Activated CD8-positive, alpha-beta memory T cell treated with anti-CD3 and anti-CD28 coated beads, Interleukin-2, amount 50 U/mL, for 4 hours (primary cell): ENCODE measurements at places on chromosomes 13 and 19.

DNA sequence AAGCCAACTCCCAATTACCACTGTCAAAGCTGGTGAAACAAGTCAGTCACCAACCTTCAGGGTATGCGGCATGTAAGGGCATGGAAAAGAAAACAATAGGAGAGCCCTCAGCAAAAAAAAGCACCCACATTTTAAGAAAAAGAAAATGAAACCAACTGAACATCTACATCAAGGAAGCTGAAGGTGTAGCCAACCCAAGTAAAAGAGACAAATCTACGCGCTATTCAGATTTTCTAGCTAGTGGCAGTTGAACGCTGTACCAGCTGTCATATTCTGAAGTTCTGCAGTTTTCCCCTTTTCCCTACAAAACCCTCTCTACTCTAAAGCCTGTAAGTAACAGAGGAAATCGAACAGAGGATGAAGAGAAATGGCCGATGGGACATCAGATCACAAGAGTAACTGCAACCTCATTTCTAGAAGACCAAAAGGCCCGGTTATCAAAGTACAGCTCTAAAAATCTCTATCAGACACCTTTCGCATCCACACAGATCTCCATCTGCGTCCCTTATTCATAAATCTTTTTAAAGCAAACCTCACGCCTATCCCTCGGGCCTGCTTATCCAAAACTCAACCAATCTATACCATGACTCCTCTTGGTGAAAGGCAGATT lies 1.4 kb downstream of the MYCBP2 start:
- DNase-seq: no peak

GRCh38 chr13:114106526-114106925 lies 25.9 kb downstream of the RASA3 start:
- DNase-seq: peak; percentile 2

DNA sequence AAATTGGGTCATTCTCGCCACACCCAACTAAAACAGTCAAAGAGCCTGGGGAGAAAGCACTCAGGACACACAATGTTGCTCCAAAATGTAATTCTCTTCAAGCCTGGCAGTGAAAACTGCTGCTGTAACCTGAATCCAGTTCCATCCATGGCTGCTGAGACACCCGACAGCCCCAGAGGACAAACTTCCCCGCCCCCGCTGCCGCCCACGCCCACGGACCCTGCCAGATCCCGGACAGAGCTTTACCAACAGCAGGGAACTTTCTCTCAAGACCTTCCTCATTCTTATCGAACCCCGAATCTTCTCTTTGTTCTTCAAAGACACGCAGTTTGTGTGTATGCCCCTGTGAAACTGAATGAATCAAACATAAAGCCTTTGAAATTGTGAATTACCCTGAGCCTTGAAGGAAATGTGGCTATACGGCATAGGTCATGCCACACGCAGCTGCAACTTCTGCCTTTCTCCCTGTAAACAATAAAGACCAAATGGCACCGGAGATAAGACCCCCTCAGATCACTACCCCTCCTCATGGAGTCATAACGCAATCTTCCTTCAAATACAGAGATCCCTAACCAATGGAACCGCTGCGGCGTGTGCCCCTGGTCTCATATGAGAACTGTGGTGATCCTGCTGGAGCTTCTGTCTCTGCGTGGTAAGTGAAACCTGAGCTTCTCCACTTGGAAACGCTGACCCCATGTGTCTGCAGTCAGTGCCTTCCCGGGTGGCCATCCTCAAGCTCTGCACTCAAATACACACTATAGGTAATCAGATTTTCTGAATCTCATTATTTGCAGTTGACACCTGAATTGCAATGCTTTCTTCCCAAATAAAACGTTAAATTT lies 4.8 kb upstream of the LAMP1 start:
- peak; percentile 19 for DNase-seq

- DNase-seq: no peak
These were observed 34.4 kb downstream of the STARD13 start for GRCh38 chr13:33251131-33251661.

DNA sequence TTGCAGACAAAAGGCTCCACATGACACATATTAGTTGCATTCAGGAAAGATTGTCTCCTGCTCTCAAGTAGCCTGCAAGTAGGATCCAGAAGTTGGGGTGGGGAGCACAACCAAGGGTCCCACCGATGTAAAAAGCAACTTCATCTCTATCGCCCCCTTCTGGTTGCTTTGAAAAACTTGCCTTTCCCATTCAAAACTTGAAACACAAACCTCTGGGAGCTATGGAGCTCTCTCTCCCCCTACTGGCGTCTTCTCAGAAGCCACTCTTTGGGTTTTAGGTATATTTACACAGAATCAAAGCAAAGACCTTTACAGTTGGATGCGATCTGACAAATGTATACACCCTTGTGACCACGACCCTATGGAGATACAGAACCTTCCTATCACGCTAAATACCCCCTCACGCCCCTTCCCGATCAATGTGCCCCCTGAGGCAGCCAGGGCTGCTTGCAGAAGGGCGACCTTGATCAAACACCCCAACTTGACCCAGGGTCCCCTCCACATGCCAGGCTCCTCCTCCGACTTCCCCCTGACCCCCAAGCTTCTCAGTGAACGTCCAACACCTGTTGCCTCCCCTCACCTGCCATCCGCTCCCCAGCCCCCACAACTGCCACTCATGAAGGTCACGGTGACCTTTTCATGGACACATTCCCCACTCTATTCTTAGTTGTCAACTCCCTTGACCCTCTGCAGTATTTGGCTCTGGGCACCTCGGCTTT lies 10.1 kb downstream of the NOSIP start:
- peak; percentile 67 for DNase-seq

DNA sequence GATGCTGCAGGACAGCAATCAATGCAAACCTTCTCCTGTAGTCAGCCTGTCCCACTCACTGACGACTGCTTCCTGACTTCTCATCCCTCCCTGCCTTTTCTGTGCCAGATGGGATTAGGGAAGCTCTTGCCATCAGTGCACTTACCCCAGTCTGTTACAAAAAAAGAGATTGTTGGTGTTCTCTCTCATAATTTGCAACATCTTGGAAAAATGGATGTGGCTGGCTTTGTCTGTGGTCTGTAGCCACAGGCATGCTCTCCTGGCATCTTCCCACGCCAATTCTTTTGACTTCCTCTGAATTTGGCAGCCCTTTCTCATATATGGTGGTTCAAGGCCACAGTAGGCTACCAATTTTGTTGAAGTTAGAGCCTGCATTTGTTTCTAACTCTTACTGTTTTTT lies 11.6 kb upstream of the HTR2A start:
- DNase-seq: no peak

DNA sequence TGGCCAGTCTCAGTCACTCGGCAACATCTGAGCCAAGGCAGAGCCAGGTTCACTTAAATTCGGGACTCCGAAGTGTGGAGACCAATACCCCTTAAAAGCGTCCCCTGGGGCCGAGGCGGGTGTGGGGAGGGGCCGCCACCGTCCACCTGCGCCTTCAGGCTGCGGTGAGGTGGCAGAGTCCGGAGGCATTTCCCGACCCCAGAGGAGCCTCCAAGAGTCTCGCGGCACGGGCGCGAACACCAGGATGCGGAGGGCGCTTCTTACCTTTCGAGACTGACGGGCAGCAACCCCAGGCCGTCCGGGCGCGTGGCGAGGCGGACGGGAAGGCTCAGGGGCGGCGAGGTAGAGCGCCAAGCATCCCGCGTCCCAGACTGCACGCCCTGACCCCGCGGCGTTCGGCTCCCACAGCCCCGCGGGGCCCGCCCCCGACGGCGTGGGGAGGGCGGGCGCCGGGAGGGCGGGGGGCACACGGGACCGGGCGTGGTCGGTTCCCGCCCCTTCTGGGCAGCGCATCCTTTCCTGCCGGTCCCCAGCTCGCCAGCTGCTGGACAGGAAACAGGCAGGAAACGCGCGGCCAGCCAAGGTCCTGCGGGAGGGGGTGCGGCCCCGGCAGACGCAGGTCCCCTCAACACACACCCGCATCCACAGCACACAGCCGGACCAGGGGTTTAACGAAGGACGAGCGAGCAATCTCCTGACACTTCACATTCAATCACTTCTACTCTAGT lies at the start of gene THSD1:
TSS of gene THSD1 (minus strand) at position 406 of the 728 bp plus-strand sequence. CDS start 3,572 bp downstream, outside the sequence.
- peak; percentile 15 for DNase-seq

DNA sequence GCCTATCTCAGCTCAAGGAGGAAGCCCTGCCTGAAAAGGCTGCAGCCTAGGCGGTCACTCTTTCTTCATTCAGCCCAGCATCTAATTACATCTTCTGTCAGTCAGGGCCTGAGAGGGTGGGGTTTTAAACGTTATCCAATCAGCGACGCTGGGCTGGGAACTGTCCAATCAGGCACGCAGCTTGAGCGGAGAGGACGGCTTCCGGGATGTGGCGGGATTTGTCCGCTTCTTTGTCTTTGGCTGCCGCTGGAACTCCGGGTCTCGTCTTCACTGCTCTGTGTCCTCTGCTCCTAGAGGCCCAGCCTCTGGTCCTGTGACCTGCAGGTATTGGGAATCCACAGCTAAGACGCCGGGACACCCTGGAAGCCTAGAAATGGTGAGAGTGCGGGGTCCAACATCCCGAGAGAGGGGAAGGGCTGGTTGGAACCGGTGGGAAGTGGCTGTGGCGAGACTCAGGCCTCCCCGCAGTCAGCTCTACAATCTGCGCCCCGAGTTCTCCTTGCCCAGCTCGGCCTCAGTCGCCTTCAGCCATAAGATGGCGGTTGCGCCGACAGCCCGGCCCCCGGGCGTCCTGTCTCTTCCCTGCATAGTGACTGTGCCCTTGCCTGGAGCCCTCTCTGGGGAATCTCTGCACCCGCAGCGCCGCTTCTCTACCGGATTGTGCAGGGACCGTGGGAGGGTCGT lies at the start of gene ZNF738:
TSS of gene ZNF738 (plus strand) at position 233 of the 684 bp plus-strand sequence. CDS start at position 374, 141 bp downstream.
- DNase-seq: peak; percentile 75

DNA sequence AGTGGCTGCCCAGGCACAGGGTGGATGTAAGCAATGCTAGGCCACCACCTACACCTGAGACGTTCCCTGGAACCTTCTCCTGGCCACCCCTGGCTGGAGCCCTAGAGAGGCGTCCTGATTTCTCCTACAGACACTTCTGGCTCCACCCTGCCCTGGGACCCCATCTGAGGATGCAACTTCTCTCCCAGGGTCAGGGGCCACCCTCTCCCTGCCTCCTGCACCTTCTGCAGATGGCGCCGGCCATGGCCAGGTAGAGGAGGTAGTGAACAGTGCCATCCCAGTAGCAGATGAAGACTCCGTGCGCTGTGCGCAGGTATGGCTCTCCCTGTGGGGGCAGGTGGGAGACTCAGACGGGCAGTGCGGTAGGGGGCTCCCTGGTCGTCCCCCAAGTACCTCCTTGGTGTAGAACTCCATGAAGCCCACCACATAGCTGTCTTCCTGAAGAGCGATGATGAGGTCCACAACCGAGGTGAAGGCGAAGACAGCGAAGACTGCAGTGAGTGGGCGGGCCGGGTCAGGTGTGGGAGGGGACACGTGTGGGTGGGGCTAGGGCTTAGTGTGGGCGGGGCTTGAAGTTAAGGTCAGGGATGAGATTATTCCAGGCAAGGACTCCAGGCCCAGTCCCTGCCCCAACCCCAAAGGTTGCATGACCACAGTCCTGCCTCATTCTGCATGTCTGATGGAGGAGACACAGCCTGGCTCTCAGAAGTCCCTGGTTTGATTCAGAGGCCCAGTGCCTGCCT lies 3.0 kb downstream of the TM6SF2 start:
- no peak for DNase-seq
